Activated CD4-positive, alpha-beta T cell treated with anti-CD3 and anti-CD28 coated beads, Interleukin-2, amount 50 U/mL, for 4 hours (primary cell): ENCODE measurements at places on chromosomes 3 and 15.

DNA sequence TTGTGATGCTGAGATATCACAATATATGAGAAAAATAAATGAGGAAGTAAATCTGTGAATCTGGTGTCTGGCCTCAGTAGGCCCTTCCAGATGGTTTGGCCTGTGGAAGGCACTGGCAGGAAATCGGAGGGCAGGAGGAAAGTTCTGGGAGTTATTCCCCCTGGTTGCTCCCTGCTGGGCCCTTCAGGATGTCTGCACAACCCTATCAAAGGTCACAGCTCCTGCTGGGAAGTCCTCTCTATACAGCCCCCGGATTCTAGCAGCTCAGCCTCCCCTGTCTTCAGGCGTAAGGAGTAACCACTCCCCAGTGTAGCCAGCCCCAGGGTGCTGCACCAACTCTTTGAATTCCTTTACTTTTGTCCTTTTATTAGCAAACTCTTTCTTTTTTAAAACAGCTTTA, 56.2 kb downstream of the WNT7A start:
- no peak for DNase-seq

DNA sequence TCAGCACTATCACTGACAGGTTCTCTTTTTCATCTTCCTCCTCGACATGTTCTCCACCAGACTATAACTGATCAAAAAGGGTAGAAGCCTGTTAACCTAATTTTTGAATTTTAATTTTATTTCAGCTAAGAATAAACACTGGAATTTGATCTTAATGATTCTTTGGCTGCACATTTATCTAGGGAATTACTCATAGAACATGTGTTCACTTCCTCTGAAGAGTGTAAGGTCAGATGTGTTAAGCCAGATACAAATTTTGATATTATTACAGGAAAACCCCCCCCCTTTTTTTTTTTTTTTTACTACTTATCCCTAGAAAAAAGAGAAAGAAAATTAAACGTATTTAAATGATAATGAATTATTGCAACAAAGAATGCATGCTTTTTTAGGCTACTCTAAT, 15.0 kb downstream of the DCBLD2 start:
- DNase-seq, result no peak

DNA sequence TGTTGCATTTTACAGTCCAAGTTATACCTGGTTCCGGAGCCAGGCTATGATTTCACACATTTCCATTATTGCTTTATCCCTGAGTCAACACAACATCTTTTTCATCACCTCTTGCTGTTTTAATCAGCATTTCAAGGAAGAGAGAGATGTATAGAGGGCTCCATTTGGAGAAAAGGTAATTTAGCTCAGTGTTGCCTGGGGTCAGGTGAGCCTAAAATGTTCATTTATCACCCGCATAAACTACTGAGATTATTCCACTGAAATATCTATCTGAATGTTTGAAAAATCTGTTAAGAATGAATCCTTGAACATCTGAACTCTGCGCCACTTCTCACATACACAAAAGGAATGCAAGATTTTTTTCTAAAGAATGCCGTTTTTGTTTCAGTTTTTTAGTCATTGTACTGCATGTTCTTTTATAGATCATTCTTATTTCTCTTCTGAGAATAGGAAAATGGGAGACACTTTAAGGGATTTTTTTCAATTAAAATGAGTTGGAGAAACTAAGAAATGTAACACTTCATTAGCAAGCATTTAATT, 51.5 kb upstream of the AGTR1 start:
- no peak for DNase-seq

DNA sequence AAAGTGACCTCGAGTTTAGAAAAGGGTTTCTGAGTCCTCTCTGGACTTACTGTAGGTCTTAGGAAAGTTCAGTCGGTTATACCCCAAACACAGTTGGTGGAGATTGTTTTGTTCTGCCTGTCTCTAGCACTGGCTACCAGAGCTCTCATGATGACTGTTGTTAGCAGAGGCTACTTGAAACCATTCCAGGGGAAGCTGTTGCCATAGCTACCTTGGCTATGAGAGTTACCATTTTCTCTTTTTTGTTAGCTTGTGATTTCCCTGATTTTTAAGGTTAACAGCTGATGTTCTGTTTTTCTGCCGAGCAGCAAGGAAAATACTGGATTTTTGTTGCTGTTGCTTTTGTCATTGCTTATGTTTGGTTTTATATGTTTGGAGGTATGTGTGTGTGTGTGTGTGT, 26.7 kb downstream of the ABHD2 start:
- DNase-seq, result no peak

DNA sequence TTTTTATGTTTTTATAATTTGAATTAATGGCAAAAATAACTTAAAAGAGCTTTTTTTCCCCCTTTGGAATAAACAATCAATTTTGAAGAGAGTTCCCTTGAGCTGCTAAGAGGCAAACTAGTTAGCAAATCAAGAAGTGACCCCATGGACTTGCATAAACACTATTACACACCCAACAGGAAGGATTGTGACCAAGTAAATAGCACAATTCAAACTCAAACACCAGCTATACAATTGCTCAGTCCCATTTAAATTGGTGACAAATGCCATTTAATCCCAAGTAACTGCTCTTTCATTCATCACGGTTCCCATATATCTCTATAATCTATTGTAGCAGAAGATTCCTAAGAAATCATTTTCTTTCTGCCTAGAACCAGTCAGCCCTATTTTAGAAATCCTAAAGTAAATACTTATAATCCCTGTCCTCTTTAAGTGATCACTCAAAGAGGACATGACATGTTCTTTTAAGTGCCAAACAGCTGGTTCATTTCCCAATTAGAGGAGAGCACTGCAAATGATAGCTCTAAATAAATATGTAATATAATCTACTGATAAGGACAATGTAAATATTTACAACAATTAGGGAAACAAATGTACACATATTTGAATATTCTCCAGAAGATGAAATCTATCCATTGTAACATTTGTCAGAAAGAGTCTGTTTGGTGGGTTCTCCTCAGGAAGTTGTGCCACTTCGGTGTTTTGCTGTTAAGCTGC, 137.8 kb upstream of the ADAMTS9 start:
- DNase-seq, result no peak

- DNase-seq, result no peak
Observed at GRCh38 chr15:52071570-52071969, 41.0 kb downstream of the BCL2L10 start.

DNA sequence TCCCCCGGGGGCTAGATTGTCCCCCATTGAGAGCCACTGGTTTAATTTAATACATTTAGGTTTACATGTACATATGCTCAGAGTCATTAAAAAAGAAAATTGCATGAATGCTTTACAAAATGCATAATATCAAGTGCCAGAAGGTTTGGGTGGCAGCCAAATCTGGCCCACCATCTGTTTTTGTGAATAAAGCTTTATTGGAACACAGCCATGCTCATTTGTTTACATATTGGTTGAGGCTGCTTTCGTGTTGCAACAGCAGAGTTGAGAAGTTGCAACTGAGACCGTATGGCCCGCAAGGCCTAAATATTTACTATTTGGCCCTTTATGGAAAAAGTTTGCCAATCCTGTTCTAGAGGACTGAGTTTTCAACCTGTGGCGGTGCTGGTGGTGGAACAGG, 32.1 kb upstream of the RGMA start:
- DNase-seq, result no peak

- no peak for DNase-seq
Observed at GRCh38 chr15:47707391-47707790, 9.9 kb upstream of the SEMA6D start.

GRCh38 chr3:101950985-101951733, 101.8 kb downstream of the NFKBIZ start:
- DNase-seq, result no peak

DNA sequence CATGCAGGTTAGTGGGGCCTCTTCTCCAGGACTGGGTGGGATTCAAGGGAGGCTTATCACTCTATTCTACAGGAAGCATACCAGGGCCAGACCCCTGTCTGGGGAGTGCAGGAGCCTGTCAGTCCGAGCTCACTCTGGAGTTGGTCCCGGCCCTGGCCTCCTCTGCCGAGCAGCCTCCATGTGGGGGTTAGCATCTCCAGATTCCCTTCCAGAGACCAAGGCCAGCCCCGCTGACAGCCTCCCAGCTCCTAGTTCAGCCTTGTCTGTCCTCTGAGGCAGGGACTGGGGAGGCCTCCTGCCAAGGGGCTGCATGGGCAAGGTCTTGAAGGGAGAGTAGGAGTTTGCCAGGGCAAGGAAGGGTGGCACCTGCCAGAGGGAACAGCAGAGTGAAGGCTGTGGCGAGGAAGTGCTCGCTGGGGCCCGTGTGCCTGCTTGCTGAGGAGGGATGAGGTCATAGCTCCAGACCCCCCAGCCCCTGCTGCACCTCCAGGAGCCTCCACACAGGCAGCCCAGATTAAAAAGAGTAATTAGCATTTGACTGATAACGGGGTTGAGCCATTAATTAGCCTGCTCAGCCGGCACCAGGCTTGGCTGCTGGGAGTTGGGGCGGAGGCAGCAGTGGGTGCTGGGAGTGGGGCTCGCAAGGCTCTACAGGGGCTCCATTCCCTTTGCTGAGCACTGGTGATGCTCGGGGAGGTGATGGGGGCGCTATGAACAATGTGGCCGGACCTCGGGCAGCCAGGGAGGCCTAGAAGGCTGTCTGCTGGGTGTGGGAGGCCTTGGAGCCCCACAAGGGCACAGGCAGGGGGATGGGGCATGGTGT, 54.3 kb downstream of the DNAJB8 start:
- DNase-seq, result no peak

GRCh38 chr3:59839810-59840515, 790.1 kb upstream of the CFAP20DC start:
- no peak for DNase-seq

GRCh38 chr3:24047513-24047912, 102.4 kb downstream of the NR1D2 start:
- DNase-seq, result no peak

DNA sequence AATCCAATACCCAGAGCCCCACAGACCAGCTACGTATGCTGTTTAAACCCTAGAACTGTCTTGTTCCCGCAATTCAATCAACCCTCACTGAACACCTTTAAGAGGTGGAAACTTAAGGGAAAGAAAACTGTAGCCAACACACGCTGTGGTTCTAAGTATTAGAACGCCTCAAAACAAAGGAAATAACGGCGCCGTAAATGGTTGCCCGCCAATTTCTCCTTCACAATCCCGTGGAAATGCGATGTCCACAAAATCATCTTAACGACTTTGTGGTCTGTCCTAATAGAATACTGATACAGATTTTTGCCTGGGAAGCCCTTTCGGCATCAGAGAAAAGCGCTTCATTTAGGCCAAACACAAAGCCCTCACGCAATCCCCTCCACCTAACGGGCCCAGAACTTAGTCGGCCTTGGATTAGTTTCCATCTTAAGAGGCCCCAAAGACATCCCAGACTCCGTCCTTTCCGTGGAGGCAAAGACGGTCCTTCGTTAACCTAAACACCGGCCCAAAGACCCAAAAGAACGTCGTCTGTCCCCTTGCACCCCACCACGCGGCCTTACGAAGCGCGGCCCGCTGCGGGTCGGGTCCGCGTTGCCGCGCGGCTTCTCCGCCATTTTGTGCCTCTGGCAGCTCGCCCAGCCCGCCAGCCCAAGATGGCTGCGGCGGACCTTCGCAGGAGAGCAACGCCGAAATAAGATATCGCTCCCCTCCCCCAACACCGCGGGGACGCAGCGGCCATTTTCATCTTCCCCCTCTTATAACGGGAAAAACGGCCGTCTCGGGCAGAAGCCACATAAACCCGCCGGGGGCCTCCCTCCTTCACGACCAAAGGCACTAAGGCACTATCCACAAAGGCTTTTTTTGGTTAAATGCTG, 763 bp downstream of the TRA2B start:
- DNase-seq, result peak; percentile 82

GRCh38 chr3:174125267-174125824, 727.8 kb downstream of the NLGN1 start:
- DNase-seq, result no peak

DNA sequence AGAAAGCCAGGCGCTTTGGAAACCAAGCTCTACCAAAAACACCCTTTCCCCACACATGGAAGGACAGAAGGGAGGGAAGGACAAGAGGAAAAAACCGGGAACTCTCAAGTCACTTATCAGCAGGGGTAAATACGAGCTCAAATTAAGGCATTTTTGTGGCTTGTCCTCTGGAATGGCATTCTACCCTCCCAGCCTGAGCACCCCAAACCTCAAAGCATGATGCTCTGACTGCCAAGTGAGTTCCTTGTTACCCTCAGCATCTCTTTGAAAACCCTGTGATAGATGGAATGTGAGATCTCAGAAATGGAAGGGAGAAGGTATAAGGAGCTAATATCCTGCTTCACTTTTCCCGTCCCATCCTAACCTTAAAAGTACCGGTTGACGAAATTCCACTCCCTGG, 8.1 kb upstream of the CSPG5 start:
- DNase-seq, result no peak

- no peak for DNase-seq
Observed at GRCh38 chr3:8780279-8780678, 10.9 kb upstream of the OXTR start.

DNA sequence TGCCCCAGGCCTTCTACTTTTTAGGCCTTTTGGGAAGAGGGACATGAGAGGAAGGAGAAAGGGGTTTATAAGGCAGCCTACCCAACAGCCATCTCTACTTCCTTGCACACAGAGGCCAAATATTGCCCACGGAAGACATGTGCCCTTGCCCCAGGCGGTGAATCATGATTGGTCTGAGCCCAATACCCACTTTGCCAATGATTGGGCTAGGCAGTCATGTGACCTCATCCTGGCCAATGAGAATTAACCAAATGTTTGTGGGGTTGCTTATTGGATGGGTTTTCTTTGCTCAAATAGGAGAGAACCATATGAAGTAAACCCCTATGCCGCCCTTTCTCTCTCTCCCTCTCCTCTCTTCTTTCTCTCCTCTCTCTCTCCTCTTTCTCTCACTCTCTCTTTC, 42.2 kb upstream of the ATP1B3 start:
- DNase-seq, result no peak

- DNase-seq, result no peak
Observed at GRCh38 chr3:123080864-123081562, 14.2 kb downstream of the PDIA5 start.
